ENCODE measurements at places on chromosomes 7 and 10.

DNA sequence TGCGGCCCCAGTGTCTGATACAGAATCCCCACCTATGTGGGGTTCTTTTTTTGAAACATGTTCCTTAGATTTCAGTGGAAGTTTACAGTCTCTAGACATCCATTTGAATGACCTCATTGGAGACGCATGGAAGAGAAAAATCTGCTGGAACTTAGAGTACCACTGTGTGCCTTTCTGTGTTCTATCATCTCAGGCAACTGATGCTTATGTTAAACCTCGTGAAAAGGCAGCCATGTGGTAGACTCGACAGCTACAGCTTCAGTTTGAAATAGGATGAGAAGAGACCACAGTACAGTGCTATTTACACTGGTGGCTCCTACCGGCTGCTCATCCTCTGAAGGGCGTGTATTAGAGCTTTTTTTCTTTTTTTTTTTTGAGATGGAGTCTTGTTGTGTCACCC is 74.4 kb downstream of the FAM171A1 start:
- no peak for DNase-seq

GRCh38 chr10:46169736-46170135 is 117.1 kb upstream of the ANTXRL start:
- DNase-seq = no peak

- no peak for DNase-seq
These were observed 170.8 kb upstream of the GLI3 start for GRCh38 chr7:42407833-42408232.

DNA sequence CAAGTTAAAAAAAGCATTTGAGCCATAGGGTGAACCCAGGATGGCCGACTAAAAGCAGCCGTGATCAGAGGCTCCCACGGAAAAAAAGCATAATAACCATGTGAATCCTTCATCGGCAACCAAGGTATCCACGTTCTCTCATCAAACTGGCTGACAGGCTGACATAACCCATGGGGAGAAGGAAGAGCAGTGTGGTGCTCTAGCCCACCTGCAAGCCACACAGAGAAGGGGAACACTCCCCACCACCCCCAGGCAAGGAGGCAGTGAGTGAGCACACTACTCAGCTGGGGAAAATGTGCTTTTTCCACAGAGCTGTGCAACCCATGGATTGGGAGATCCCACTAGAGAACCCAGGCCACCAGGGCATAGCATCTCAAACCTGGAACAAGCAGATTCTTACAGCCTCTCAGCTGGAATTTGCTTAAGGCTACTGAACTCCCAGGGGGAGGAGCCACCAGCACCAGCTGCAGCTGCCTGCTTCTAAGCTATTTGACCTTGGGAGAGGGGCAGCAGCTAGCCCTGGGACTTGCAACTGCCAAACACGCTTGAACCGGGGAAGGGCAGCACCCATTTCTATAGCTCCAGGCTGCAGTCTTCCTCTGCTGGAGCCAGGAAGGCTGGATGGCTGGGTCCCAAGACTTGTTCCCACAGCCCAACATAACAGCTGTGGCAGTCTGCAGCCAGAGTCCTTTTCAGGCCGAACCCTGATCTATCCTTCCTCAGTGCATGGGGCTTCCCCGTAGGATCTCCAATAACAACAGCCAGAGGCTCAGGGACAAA is 178.2 kb upstream of the NRG3 start:
- no peak for DNase-seq

GRCh38 chr10:1155791-1156615 is 99.8 kb downstream of the WDR37 start:
- no peak for DNase-seq

DNA sequence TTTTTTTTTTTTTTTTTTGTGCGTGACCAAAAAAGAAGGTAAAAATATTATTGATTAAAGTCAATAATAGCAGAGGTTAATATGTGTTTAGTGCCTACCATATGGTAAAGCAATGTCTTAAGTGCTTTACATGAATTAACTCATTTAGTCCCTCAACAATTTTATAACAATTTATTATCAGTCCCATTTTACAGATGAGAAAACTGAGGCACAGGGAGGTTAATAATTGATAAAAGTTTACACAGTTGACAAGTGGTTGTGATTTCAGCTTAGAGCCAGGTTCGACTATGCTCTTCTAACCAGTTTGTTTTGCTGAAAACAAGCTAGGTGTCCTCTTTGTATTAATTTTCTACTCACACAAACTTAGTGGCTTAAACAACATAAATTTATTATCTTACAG is 67.0 kb downstream of the EXOC4 start:
- DNase-seq = no peak

GRCh38 chr7:39313974-39314373 is 252.2 kb upstream of the YAE1 start:
- no peak for DNase-seq

DNA sequence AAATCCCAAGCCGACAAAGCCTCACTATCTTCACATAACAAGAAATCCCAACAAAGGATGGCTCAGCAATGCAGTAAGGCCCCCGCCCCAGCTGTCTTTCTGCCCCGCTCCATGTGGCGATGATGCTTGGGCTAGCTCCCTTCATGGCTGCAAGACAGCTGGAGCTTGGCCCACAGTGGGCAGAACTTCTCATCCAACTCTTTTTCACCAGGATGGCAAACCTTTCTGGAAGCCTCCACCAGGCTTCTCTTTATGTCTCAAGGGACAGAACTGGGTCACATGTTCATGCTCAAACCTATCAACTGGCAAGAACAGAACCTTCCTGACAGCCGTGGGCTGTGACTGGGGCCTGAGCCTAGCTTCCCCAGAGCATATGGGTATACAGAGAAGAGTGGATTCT is 260.5 kb upstream of the MKLN1 start:
- DNase-seq = no peak

- no peak for DNase-seq
These were observed 109.4 kb downstream of the ADARB2 start for GRCh38 chr10:1627945-1628344.

- DNase-seq = no peak
These were observed 42.1 kb downstream of the TRIM24 start for GRCh38 chr7:138502023-138502767.

DNA sequence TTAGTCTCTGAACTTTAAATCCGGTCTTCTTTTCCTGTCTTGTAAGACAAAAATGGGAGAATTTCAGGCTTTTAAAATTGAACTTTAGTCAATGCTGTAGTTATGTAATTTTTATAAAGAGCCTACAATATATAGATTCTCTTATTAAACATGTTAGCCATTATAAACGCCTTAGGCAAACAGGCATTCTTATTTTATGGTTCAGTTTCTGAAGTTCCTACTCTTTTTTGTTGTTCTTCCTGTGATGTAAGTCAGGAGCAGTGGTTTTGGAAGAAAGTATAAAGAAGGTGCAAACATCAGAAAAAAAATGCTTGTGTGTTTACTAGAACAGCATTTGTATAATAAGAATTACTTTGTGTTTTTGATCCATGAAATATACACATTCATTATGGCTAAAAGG is 41.6 kb downstream of the BICC1 start:
- no peak for DNase-seq

- DNase-seq = no peak
These were observed 156.8 kb upstream of the MAGI2 start for GRCh38 chr7:79610313-79610712.

- no peak for DNase-seq
These were observed 14.8 kb downstream of the PTPRE start for GRCh38 chr10:127921753-127922145.

DNA sequence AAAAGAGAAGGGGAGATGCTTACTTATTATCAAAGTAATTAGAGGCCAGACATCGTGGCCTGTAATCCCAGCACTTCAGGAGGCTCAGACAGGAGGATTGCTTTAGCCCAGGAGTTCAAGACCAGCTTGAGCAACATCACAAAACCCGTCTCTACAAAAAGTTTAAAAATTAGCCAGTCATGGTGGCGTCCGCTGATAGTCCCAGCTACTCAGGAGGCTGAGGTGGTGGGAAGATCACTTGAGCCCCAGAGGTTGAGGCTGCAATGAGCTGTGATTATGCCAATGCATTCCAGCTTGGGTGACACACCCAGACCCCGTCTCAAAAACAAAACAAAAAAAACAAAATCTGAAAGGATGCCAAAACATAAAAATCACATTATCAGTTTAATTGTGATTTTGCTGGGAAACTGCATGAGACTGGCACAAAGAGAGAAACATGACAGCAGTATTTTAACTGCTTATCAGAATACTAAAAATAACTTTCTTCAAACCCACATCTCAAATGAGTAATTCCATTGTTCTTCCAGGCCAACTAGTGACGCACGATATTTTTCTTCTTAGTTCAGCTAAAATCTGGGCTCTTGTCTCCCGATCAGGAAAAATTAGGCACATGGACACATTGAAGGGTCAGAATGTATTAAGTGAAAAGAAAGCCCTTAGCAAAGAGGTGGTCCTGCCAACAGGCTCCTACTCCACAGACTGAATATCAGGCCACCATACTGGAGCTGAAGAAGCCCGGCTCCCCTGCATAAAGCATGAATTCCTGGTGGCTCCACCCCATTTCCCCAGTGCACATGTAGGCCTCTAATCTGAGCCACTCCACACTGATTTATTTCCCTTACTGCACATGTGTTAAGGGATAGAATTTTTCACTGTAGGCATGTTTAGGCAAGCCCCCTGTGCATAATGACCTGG is 9.6 kb upstream of the CCM2 start:
- no peak for DNase-seq

GRCh38 chr10:122121059-122121458 is 132.1 kb downstream of the TACC2 start:
- DNase-seq = no peak

DNA sequence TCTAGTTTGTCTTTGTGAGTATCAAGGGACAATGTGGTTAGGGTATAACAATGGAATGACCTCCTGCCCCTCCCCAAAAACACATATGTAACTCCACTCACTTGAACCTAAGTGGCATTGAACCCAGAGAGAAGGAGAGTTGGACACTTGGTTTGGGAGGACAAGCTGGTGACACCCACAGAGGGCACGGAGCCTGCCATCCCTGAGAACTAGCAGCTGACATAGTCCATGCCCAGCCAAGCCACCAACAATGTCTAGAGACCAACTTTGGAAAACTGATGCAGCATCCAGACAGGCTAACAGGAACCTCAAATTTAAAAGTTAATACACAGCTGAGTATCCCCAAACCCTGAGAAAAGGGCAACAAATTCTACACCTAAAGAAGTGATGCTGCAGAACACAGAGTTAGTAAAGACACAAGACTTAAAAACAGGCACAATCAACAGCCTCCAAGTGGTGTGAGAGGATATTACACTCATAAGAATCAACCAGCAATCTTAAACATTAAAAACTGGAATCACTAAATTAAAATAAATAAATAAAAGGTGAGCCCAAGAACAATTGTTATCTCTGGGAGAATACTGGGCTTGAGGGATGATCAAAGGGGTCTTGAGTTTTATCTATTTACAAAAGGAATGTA is 27.2 kb downstream of the NUDCD3 start:
- DNase-seq = no peak

DNA sequence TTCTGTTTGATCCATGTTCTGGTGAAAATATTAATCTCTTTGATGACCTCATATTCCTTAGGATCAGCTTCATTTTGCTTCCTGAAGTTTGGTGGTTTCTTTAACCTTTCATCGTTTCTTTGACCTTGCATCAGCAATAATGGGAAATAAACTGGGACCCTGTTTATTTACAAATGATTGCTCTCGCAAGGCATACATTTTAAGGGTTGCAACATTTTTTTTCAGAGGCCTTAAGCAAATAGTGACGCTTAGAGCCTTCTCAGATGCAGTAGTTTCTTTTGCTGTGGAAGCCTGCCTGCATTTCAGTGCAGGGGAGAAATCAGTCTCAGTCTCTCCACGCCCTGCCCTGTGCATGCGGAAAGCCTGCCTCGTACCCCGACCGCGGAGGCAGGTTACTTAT is 139.1 kb upstream of the NPS start:
- DNase-seq = no peak

DNA sequence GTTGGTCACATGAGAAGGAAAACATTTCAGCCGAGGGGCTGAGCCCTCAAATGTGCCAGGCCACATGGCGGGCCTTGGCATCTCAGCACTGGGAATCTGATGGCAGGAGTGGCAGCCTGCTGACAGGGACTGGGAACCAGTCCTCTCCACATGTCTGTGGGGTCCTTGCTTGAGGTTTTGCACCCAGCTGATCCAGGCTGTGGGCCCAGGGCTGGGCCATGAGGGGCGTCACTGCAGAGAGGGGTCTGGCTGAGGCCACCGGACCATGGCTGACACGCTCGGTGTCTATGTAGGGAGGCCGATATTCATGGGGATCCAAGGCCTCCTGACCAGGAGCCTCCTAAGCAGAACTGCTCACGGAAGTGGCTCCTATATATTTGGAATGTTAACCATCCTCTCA is 31.0 kb upstream of the PWWP2B start:
- DNase-seq = no peak

DNA sequence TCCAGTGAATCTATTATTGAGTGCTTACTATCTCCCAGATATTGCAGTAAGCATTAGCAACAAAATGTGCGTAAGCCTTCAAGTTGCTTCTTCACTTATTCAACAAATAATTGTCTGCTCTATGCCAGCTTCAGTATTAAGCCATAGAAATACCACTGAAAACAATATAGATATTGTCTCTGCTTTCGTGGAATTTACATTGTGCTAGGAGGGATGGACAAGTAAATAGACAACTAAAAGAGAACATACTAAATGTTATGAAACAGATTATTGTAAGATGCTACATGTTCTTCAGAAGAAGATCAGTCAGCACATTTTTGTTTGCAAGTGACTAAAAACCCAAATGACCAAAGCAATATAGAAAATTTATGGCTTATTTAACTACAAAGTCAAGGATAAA is 27.3 kb downstream of the CFAP69 start:
- DNase-seq = no peak

GRCh38 chr10:78072504-78072903 is 38.8 kb downstream of the RPS24 start:
- no peak for DNase-seq

- no peak for DNase-seq
These were observed 55.1 kb upstream of the PTPN12 start for GRCh38 chr7:77482015-77482414.

GRCh38 chr7:1951159-1951536 is 281.1 kb downstream of the ELFN1 start:
- no peak for DNase-seq

DNA sequence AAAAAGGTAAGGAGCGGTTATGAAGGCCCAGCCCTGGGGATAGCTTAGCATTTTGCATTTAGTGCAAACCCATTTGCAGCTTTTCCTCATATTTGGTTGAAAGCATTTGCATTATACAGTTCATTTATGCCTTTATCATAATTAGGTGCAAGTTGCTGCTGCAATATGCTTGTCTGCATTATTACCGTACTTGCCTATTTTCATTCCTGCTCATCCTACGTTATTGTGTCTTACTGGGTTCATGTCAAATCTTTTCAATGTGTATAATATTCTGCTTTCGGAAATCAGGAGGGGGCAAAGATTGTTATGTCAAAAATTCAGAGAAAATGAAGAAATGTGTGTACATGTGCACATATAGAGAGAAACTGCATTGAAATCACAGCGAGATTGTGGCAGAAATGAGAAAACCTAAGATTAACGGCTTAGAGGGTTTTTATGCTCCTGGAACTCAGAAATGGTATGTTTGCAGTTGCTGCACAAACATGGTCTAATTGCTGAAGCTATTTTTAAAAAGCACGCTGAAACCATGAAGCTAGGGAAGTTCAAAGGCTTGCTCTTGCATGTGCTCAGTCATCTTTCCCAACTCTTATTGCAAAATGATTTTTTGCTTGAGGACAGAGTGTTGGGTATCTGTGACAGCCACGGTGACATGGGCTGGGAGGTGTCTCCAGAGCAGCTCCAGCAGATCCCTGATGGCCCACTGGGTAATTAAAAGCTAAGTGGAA is 613.2 kb downstream of the SDK1 start:
- DNase-seq = no peak

GRCh38 chr7:6250364-6250833 is 22.0 kb downstream of the CYTH3 start:
- no peak for DNase-seq
